ENCODE measurements at places on chromosomes 4 and X.

DNA sequence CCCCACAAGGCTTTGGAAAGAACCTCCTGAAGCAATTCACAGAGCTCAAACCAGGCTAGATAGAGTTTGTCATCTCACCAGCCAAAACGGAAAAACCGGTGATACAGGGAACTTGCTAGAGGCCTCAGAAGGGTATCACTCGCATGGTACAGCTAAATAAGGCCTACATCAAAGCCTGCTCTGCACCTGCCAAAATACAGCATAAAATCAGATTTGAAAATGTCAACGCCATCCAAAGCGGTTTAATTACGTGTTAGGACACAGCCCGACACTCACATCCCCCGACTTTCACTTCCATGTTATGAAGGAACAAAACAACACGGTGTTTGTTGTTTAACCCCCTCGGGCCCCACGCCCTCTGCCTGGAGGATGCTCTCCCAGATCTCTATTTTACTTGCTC is 65.0 kb downstream of the MAPK10 start:
- DNase-seq: no peak

DNA sequence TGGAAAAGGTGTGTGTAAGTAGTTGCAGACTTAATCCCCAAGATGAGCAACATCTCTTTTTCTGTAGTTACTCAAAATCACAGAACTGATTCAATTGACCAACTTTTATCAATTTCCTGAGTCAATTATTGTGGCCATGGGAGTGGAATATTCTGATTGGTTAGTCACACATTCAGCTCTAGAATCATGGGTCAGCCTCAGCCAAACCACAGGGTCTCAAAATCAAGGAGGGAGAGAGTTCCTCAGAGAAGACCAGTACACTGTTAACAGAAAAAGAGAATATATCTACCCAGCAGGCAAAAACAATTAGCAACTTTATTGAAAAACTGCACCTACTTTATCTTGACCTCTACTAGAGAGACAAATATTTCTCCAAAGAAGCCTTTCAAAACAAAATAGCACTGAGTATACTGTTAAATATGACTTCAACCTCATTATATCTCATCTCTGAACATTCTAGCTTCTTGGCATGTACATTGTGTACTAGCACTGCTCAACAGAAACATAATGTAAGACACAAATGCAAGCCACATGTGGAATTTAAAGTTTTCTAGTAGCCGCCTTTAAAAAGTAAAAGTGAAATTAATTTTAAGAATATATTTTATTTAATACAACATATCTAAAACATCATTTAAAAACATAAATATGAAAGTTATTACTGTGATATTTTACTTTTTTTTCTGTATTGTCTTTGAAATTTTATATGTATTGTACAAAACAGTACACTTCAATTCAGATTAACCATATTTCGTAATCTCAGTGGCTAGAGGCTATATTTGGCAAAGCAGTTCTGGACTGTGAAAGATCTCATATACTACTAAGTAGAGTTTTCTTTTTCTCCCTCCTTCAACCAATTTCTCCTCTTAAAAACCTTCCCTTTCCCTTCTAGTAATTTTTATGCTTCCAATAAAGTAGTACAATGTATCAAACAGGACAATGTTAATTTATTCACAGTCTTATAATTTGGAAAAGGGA is 11.8 kb upstream of the LCORL start:
- DNase-seq: no peak

DNA sequence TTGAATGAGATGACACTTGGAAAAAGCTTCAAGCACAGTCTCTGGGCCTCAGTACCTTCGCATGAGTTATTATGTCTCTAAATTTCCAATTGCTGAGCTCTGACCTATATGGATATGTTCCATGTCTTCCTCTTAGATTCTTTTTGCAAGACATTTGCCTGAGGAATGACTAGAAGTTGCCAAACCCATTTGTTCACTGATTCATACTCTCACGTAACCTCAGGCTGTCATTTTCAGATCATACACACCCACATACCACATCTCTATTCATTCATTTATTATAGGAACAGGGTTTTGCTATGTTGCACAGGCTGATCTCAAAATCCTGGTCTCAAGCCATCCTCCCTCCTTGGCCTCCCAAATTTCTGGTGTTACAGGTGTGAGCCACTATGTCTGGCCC is 2137.1 kb upstream of the TENM3 start:
- no peak for DNase-seq

- DNase-seq: no peak
Measured at GRCh38 chr4:77451530-77451929, 154.1 kb upstream of the CXCL13 start.

DNA sequence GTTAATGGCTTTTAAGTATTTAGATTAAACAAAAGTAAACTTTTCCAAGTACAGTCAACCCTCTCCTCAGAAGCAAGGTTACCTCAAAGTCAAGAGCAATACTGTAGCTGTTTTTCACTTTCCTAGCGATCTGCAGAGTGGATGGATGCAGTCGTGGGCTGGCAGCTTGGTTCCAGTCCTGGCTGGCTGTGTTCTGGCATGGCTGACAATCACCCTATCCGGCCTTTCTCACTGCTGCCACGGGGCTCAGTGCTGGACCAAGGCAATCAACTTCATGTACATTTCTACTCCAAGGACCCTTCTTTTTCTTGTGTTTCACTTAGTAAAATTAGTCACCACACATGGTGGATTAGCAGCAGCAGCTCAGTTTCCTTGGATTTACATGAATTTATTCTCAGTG is 208.3 kb downstream of the GABRB1 start:
- no peak for DNase-seq

GRCh38 chrX:146973283-146973682 is 158.7 kb upstream of the CXorf51A start:
- no peak for DNase-seq

Data from CD4-positive, alpha-beta T cell treated with Interleukin-12 subunit alpha and Interleukin-12 subunit beta, for 1 hour (primary cell).